Muscle of leg (tissue), 16 donors: ENCODE measurements at places on chromosomes 11 and 22. TPM values are rescaled to one million over a fixed set of nuclear protein-coding genes. Genes with fewer than 3 reads are reported as not detected.

Gene F2
- polyA plus RNA-seq, result not detected

Gene KCNJ4
- 0.80 TPM for polyA plus RNA-seq

Gene BATF2
- 0.93 TPM for polyA plus RNA-seq

Gene MS4A4E
- polyA plus RNA-seq, result 1.4 TPM

DNA sequence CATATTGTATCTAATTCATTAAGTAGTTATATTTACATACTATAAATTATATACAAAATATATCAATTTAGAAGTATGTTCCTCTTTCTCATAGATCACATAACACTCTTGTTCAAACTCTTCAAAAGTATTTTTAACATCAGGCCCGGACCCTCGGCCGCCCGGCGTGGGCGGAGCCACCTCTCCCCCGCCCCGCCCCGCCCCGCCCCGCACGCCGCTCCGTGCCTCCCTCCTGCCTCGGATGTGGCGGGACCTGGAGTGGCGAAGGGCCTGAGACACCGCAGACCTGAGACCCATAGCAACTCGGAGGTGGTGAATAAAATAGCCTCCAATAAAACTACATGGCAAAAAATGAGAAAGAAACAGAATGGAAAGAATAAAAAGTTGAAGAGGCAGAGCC lies 105.9 kb upstream of the BDNF start:
- no peak for DNase-seq

GRCh38 chr11:133386852-133387251 lies 145.4 kb downstream of the OPCML start:
- no peak for DNase-seq

DNA sequence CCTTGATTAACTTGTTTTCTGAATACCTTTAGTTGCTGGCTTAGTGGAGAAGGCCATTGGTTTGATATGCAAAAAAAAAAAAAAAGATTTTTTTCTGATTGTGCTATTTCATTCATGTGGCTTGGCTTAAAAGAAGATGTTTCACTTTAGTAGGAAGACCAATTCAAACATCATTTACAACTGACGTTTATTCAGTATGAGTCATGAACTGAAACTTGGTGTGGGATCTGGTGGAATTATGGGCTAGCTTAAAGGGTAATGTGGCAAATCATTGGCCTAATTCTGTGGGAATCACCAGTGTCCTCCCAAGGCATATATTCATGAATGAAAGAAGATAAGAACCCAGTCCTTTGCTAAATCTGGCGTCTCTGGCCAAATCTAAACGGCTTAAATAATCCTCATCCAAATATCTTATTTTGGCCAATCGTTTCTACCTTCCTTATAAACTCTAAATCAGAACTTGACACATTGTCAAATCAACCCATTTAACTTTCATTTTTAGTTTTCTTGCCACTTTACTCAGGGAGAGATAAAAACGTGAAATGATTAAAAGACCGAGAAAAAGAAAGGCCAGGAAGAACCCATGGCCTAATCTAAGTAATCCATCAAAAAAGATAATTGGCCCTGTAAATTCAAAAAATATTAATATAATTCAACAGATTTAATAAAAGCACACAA lies 77.0 kb downstream of the DDIAS start:
- no peak for DNase-seq
